PC-9 (cell line): ENCODE measurements at places on chromosomes 3 and 15. TPM values are rescaled to one million over a fixed set of nuclear protein-coding genes. Genes with fewer than 3 reads are reported as not detected.

GRCh38 chr3:21409401-21409800 is 341.6 kb downstream of the ZNF385D start:
- no peak for DNase-seq
- no peaks in the 10 kb centered on the region for H3K27me3 ChIP-seq
- no peak overlapping the region for H3K4me3 ChIP-seq
- no peaks in the 10 kb centered on the region for H3K36me3 ChIP-seq
- no peaks in the 10 kb centered on the region for H3K4me1 ChIP-seq

GRCh38 chr3:105222568-105223093 is 144.1 kb upstream of the ALCAM start:
- no peaks in the 10 kb centered on the region for H3K4me1 ChIP-seq
- H3K27ac ChIP-seq: no peak overlapping the region
- DNase-seq: no peak
- H3K27me3 ChIP-seq: no peaks in the 10 kb centered on the region

DNA sequence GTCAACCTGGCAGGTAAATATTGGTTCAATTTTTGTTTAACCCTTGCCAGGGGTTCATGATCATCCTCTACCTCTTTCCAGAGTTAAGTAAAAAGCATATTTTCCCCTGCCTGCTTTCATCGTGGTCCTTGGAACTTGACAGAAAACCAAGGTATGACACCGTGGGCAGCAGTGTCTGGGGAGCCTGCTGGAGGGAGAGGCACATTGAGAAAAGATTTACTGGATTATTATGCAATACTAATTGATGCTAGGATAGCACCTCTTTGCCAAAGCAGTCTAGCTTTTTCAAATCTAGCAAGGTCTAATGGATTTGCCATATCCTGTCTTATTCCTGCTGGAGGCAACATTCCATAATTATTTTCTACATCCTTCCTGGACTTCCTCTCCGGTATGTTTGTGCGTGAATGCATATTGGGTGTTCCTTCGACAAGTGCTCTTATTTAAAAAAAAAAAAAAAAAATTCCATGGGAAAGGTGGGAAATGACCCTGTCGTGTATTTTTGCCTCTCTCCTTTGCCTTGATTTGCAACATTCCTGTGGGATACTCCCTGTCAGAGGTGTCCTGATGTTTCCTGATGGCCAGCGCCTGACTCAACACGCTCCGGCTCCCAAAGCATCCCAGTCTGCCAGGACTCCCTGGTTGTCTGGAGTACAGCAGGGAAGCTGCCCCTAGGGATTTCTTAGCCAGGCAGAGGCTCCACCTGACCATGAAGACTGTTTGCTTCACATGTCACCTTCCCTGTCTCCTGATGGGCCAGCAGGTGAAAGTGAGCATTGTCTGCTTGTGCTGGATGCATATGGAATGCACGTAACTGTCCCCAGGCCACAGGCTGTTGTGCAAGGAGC is 6.3 kb downstream of the BHLHE40 start:
- H3K4me3 ChIP-seq: peak overlapping the region; percentile 52; the same call in 1 of the 2 replicates
- H3K4me1 ChIP-seq: peaks cover 48% of the 10 kb centered on the region
- H3K27me3 ChIP-seq: no peaks in the 10 kb centered on the region
- 0 out of 2 replicates have a peak, but pooled peaks cover 13% of the 10 kb centered on the region for H3K36me3 ChIP-seq

DNA sequence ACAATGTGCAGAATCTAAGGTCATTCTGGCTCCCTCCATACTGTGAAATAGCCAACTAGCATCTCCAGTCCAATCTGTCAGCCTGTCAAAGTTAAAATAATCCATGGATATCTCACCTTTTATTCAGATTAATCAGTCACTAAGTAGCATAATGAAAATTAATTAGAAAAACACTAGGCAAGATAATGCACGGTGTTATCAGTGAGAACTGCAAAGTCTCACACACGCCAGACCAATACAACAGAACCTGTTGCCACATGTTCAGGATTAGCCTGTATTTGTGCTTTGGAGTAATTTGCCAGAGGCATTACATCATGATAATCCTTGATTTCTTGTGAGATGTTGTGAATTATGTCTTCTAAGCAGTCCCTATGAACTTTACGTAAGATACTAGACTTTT is 820.4 kb upstream of the ALCAM start:
- H3K4me3 ChIP-seq: no peak overlapping the region
- H3K4me1 ChIP-seq: no peaks in the 10 kb centered on the region
- DNase-seq: no peak
- no peak overlapping the region for H3K27ac ChIP-seq
- H3K27me3 ChIP-seq: no peaks in the 10 kb centered on the region

GRCh38 chr15:39188930-39189329 is 391.9 kb upstream of the THBS1 start:
- no peak overlapping the region for H3K4me3 ChIP-seq
- DNase-seq: peak; percentile 36
- peak overlapping the region; percentile 52 for H3K27ac ChIP-seq
- no peaks in the 10 kb centered on the region for H3K27me3 ChIP-seq

DNA sequence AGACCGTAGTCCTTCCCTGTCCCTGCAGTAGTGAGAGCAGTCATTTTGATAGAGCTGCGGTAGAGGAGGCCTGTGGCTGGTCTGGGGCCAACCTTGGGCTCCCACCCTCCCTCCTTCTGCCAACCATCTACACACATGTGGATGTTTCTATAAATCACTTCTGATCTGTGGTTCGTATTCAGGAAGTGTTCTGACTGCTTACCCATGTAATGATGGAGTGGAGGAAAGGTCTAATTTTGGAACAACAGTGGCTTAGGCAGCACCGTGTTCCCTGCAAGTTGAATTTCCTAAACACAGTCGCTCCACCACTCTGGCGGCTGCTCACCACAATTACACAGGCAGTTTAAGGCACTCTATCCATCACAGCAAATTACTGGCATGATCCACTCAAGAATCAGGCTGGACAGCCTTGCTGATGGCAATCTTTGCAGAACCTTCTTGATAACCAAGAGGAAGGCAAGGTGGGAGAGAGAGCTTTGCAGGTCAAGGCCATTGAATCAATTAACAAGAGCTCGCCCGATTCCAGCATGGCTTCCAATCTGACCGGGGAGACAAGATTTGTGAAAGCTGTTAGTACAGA is 104.7 kb upstream of the VEPH1 start:
- H3K4me3 ChIP-seq: no peak overlapping the region
- H3K4me1 ChIP-seq: no peaks in the 10 kb centered on the region
- no peak overlapping the region for H3K27ac ChIP-seq
- no peaks in the 10 kb centered on the region for H3K27me3 ChIP-seq
- no peak for DNase-seq

DNA sequence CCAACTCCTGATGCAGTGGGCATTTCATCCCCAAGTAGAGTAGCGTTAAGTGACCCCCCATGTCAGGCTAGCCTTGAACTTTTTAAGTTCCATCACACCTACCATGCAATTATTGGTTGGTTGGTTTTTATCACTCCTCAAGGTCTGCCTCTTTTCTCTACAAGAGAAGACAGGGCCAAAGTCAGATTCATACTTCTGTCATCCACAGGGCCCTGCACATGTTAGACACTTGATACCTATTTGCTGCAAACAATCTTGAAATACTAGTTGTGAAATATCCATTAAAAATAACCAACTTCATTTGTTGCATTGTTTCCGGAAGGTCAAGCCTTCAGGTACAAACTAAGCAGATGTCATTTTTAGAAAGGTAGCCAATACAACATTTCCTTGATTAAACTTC is 1.2 kb downstream of the CMSS1 start:
- peaks cover 19% of the 10 kb centered on the region for H3K4me1 ChIP-seq
- H3K27ac ChIP-seq: no peak overlapping the region
- no peaks in the 10 kb centered on the region for H3K36me3 ChIP-seq
- DNase-seq: no peak
- H3K4me3 ChIP-seq: peak overlapping the region; percentile 69
- no peaks in the 10 kb centered on the region for H3K27me3 ChIP-seq

GRCh38 chr3:193301433-193301832 is 60.4 kb downstream of the PLAAT1 start:
- no peak for DNase-seq
- no peaks in the 10 kb centered on the region for H3K36me3 ChIP-seq
- no peak overlapping the region for H3K4me3 ChIP-seq

- H3K27me3 ChIP-seq: no peaks in the 10 kb centered on the region
- DNase-seq: no peak
- no peak overlapping the region for H3K27ac ChIP-seq
- H3K4me1 ChIP-seq: no peaks in the 10 kb centered on the region; the same call in 1 of the 2 replicates
Measured at GRCh38 chr3:11616551-11616950, 27.2 kb downstream of the VGLL4 start.

DNA sequence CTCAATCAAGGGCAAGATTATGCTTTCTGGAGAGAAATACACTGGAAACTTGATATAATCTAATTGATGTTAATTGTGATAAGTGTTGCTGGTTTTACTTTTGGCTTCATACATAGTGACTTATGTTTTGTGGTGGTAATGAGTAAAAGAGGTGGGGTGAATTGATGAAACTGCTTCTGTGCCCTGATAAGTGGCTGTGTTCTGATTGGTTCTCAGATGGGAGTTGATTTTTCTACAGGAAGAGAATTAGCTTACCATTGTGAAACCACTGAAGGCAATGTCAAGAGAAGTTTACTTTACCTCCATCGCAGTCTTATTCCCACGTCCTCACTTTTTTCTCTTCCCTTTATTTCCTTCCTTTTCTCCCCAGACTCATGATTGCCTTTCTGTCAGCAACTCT is 23.8 kb downstream of the TMEM45A start:
- no peaks in the 10 kb centered on the region for H3K36me3 ChIP-seq
- H3K4me3 ChIP-seq: no peak overlapping the region
- H3K27me3 ChIP-seq: no peaks in the 10 kb centered on the region
- no peak for DNase-seq

DNA sequence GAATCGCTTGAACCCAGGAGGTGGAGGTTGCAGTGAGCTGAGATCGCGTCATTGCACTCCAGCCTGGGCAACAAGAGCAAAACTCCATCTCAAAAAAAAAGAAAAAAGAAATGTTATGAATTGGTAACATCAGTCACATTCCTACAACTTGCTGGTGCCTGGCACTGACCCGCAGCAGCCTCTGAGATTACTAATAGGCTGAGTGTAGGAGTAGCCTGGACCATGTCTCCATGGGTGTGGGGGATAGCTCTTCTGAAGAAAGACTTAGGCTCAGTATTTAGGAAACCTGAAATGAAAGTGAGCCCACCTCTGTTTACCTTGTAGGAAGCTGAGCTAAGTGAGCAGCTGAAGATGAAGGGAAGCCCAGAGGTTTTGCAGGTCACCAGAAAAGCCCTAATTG is 148.3 kb downstream of the LRRC28 start:
- H3K27me3 ChIP-seq: no peaks in the 10 kb centered on the region
- H3K4me1 ChIP-seq: no peaks in the 10 kb centered on the region
- H3K36me3 ChIP-seq: no peaks in the 10 kb centered on the region
- DNase-seq: no peak
- no peak overlapping the region for H3K4me3 ChIP-seq
- no peak overlapping the region for H3K27ac ChIP-seq

GRCh38 chr15:79680720-79681119 is 216.1 kb downstream of the MTHFS start:
- H3K36me3 ChIP-seq: no peaks in the 10 kb centered on the region
- H3K27me3 ChIP-seq: no peaks in the 10 kb centered on the region
- peak; percentile 7 for DNase-seq
- peaks cover 18% of the 10 kb centered on the region; the same call in 1 of the 2 replicates for H3K4me1 ChIP-seq

- no peak overlapping the region for H3K27ac ChIP-seq
- no peaks in the 10 kb centered on the region for H3K27me3 ChIP-seq
- H3K4me1 ChIP-seq: no peaks in the 10 kb centered on the region
- no peak for DNase-seq
- no peak overlapping the region for H3K4me3 ChIP-seq
- H3K36me3 ChIP-seq: peaks cover 27% of the 10 kb centered on the region
Measured at GRCh38 chr15:89291934-89292438, 42.6 kb downstream of the POLG start.

GRCh38 chr3:72185549-72186399 is 400.8 kb upstream of the PROK2 start:
- no peak overlapping the region for H3K4me3 ChIP-seq
- no peaks in the 10 kb centered on the region for H3K36me3 ChIP-seq
- H3K27me3 ChIP-seq: peaks cover 25% of the 10 kb centered on the region
- H3K27ac ChIP-seq: no peak overlapping the region

DNA sequence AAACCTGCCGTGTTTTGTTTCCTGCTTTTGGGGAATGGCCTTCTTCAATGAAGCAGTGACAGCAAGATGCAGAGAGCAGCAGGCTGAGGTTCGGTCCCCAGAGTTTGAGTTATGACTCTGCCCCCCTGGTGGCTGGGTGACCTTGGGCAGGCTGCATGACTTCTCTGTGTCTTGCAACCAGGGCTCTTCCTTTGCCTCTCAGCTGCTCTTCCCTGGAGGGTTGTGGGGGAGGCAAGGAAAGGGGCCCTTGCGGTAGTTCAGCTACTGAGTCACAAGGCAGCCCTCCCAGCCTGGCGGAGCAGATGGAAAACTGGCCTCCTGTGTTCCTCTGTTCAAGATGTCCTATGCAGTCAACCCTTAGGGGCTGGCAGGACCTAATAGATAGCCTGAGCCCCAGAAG is 17.1 kb downstream of the CTXND1 start:
- H3K4me1 ChIP-seq: no peaks in the 10 kb centered on the region
- no peak overlapping the region for H3K27ac ChIP-seq

- H3K36me3 ChIP-seq: no peaks in the 10 kb centered on the region
- H3K4me3 ChIP-seq: no peak overlapping the region
- H3K27ac ChIP-seq: no peak overlapping the region
- no peaks in the 10 kb centered on the region for H3K27me3 ChIP-seq
- H3K4me1 ChIP-seq: no peaks in the 10 kb centered on the region
Measured at GRCh38 chr3:26104851-26105251, 315.0 kb downstream of the OXSM start.

- H3K27me3 ChIP-seq: no peaks in the 10 kb centered on the region
- H3K27ac ChIP-seq: peak overlapping the region; percentile 71
- no peaks in the 10 kb centered on the region for H3K36me3 ChIP-seq
Measured at GRCh38 chr3:57017459-57017845, 43.0 kb upstream of the SPATA12 start.

DNA sequence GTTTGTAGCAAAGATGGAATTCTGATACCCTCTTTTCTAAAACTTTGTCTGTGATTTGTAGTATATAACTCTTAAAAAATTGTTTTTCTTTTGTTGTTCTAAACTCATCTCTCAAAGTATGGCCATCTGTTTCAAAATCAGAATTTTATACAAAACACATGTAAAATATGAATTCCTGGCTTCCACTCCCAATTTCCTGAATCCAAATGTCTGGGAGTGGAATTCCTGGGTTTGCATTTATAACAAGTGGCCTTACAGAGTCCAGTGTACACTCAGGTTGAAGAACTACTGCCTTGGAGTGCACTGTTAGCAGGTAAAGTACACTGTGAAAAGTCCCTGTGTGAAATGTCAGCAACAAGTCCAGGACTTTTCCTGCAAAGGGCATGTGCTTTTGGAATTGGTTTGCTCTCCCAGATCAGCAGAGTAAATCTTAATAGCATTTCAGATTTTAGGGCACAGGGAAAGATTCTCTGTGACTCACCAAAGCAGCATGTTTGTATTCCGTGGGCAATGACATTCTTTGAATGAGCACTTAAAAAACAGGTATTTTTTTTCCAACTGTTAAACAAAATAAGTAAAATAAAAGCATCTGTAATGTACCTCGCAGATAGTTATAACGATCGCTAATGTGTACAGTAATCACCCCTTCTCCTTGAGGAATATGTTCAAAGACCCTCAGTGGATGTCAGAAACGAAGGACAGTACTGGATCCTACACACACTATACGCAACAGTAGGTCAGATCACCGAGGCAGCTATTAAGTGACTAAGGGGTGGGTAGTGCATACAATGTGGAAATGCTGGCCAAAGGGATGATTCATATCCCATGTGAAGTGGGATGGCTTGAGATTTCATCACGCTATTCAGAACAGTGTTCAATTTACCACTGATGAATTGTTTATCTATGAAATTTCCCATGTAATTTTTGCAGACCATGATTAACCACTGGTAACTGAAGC is 2.0 kb upstream of the CLDN16 start:
- no peaks in the 10 kb centered on the region for H3K27me3 ChIP-seq
- H3K36me3 ChIP-seq: no peaks in the 10 kb centered on the region
- peak; percentile 95 for DNase-seq

The DIS3L gene
- 27.7 and 31.2 TPM in 2 replicates for total RNA-seq

The KIF7 gene
- 13.3 and 15.7 TPM in 2 replicates for total RNA-seq

The HCN4 gene
- not detected in 2 replicates for total RNA-seq

The ERICH6 gene
- total RNA-seq: not detected in 2 replicates

The ZNF80 gene
- not detected in 2 replicates for total RNA-seq
